ENCODE measurements at places on chromosomes 12 and 14. TPM values are rescaled to one million over a fixed set of nuclear protein-coding genes. Genes with fewer than 3 reads are reported as not detected.

DNA sequence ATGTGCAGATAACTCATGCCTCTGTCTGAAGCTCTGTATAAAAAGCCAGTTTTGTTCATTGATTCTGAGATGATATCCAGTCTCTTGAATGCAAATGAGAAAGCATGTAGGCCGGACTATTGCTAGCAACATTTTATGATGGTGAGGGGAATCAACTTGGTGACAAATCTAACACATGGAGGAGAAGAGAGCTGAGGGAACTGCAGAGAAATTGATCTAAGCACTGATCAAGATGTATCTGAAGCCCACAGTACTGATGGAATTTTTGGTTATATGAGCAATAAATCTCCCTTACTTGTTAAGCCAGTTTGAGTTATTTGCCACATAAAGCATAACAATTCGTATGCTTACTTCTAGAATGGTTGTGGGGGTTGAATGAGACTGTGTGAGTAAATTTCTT is 295.6 kb upstream of the DDHD1 start:
- no peak for DNase-seq

The PTPRB gene
- 15.9 TPM for polyA plus RNA-seq

The PRB2 gene
- not detected for polyA plus RNA-seq

GRCh38 chr14:80564051-80564450 is 352.7 kb upstream of the DIO2 start:
- DNase-seq, result no peak

The ACSM4 gene
- not detected for polyA plus RNA-seq

The ALX1 gene
- not detected for polyA plus RNA-seq

The ADSS1 gene
- polyA plus RNA-seq, result 71.5 TPM

- DNase-seq, result no peak
Observed at GRCh38 chr14:59925797-59926196, 5.9 kb downstream of the LRRC9 start.

DNA sequence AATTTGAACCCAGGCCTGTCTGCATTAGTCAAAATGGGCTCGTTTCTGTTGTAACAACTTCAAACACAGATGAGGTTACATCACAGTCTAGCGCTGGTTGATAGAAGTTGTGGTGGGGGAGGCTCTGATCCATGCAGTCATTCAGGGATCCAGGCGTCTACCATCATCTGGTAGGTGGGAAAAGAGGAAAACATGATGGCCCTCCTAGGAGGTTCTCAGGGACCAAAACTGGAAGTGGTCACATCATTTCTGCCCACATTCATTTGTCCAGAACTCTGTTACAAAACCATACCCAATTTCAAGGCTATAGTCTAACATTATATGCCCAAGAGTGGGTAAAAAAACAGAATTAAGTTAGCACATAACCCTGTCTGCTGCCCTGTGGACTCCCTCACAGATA is 135.1 kb downstream of the PHETA1 start:
- no peak for DNase-seq

DNA sequence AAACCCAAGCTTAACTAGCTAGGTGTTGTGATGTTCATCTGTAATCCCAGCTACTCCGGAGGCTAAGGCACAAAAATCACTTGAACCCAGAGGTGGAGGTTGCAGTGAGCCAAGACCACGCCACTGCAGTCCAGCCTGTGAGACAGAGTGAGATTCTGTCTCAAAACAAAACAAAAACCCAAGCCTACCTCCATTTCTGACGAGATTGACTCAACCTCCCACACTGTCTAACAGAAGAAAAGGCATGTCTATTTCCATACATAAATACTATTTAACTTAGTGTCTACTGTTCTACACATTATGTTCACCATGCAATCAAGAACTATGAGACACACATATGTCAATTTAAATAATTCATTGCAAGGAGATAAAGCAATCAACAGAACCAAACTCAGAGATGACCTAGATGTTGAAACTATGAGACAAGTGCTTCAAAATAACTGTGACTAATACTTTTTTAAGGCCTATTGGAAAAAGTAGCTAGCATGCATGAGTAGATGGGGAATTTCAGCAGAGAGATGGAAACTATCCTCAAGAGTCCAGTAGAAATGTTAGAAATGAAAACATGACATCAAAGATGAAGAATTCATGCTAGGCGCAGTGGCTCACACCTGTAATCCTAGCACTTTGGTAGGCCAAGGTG is 75.9 kb upstream of the DHRS4 start:
- DNase-seq, result no peak

DNA sequence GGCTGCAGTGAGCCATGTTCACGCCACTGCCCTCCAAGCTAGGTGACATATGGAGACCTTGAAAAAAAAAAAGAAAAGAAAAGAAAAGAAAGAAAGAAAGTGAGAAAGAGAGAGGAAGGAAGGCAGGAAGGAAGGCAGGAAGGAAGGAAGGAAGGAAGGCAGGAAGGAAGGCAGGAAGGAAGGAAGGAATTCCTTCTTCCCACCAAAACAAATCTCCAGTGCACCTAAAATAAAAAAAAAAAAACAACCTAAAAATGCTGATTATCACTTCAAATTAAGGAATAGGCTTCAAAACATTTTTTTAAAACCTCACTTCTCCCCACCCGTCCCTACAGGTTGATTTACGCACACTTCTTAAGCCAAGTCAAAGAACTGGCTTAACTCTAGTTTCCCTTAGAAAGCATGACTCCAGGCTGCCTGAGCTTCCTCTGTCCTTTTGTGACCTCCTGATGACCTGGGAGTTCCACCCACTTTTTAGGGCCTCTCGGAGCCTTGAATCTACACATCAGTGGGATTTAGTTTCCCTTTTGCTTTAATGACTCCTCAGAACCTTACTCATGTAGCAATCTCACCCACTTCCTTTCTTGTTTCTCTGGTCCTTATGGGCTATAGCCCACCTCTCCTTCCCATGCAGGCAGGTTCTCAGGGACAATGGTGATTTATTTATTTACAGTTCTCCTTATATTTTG is 18.6 kb downstream of the DUSP6 start:
- DNase-seq, result no peak

DNA sequence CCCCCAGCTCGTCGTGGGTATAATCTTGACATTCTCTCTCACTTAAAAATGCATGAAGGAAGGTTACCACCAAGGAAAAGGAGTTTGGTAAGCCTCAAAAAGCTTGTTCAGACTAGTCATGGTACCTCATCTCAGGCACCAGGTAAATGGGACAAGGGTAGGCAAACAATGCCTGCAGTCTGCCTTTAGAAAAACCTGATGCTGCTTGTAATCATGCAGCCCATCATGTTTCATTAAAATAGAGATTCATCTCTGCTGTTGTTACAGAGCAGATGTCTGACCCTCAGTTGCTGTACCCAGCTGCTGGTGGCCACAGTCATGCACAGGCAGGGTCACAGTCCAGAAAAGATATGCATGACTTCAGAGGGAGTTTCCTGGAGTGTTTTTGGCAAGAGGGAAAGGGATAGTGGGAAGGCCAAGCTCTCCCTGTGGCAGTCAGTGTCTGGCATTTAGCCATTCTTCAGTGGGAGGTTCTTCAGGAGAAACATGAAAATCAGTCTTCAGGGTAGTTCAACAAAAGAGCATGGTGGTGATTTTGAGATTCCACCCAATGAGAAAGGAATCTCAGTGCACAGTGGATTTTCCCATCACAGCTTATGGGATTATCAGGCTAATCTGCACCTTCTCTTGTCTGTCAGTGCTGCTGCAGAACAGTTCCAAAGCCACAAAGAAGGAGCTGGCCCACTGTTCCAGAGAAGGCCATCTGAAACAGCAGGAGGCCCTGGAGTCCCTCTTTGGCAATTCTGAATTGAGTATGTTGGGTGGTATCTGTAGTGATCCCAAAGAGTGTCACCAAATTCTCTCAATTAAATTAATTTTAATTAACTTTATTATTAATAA is 202.7 kb upstream of the FRMD6 start:
- peak; percentile 40 for DNase-seq

GRCh38 chr12:12442548-12443071 is 85.7 kb downstream of the BORCS5 start:
- no peak for DNase-seq

DNA sequence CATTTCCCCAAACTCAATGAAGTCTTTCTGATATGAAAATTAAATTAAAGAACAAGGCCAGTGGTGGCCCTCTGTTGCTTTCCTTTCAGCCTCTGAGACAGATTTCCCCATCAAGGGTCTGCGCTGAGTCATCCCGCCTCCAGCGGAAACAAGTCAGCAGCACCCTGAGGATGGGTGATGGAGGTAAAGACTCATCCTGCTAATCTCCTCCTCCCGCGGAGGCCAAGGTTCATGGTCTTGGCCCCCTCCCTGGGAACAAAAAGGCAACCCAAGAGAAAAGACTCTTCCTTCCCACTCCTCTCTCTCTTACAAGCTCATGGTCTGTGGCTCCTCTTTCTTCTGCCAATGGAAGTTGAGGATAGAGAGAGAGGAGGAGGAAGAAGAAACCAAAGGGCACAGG is 9.0 kb upstream of the NUMB start:
- DNase-seq, result no peak

DNA sequence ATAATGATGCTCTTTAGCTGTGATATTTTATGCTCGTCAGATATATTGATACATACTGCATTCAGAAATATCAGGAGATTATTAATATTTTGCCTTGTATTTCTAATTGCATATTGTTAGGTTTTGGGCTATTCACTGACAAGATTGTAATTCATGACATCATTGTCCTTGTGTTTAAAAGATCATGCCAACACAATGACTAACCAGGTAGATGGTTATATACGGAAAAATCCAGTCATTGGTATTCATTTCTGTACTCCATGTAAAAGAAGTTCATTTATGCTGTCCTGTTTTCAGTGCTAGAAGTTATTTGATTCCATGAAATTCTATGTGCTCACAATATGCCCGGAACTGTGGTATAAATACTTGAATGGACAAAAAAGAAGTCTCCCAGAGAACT is 107.5 kb downstream of the KITLG start:
- DNase-seq, result no peak

- no peak for DNase-seq
Observed at GRCh38 chr14:31042300-31042699, 16.1 kb upstream of the STRN3 start.

The HIGD1C gene
- polyA plus RNA-seq, result not detected

GRCh38 chr14:81147140-81147897 is 73.4 kb downstream of the GTF2A1 start:
- no peak for DNase-seq

DNA sequence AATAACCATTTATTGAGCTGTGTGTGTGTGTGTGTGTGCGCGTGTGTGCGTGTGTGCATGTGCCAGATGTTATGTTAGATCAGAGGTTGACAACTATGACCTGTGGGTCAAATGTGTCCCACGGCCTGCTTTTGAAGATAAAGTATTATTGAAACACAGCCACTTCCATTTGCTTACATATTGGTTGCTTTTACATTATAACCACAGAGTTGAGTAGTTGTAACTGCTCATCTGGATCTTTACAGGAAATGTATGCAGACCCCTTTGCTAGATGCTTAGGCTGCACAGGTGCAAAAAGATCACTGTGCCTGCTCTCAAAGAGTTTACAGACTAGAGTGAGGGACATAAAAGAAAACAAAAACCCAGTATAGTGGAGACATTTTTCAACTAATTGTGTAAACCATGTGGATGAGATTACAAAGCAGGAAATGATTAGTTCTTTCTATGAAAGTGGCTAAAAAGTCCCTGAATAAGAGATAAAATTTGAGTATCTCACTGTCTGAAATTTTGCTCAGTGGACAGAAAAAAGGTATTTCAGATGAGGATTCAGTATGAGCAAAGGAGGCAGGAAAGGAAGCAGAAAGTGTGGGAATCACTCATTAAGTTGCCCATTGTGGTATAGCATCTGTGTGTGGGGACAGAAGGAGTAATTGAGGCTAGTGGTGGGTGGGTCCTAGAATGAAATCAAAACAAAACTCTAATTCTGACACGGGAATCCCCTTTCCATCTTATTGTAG is 188.4 kb downstream of the PAH start:
- DNase-seq, result no peak

The KLRG1 gene
- 4.1 TPM for polyA plus RNA-seq

- DNase-seq, result no peak
Observed at GRCh38 chr12:108017472-108018057, 111.5 kb upstream of the WSCD2 start.
